SIG-M5 (cell line): ENCODE measurements at places on chromosomes 13 and 19.

GRCh38 chr13:110571896-110572777, 10.6 kb upstream of the RAB20 start:
- no peak for DNase-seq

GRCh38 chr13:67267136-67267535, 37.0 kb upstream of the PCDH9 start:
- DNase-seq, result no peak

DNA sequence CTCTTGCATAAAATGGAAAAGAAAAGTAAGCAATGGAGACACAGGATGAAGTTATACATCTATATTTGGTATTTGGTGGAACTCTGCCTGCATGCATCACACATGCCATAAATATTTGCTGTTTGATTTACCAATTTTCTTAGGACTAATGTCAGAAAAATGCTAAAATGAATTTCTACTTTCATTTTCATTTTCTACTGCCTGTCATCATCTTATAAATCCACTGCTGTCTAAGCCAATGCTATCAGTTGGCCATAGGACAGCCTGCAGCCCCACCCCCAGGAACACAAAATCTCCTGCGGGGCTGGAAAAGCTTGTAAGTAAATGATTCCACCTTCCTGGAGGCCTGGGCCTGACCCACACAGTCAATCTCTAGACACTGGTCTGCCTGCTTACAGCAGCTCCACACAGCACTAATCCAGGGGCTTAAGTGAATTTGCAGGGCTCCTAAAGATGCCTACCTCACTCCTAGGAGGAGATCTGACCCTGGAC, 122.0 kb downstream of the ENOX1 start:
- no peak for DNase-seq

- DNase-seq, result no peak
Observed at GRCh38 chr19:10408511-10409283, 5.4 kb upstream of the CDC37 start.

GRCh38 chr13:48411841-48412531, 927 bp downstream of the LPAR6 start:
- no peak for DNase-seq

GRCh38 chr19:48962849-48963165, 2.3 kb upstream of the FTL start:
- no peak for DNase-seq

GRCh38 chr13:44101347-44102083, 221.8 kb downstream of the LACC1 start:
- no peak for DNase-seq

- no peak for DNase-seq
Observed at GRCh38 chr19:10935371-10936059, 6.9 kb downstream of the TIMM29 start.

DNA sequence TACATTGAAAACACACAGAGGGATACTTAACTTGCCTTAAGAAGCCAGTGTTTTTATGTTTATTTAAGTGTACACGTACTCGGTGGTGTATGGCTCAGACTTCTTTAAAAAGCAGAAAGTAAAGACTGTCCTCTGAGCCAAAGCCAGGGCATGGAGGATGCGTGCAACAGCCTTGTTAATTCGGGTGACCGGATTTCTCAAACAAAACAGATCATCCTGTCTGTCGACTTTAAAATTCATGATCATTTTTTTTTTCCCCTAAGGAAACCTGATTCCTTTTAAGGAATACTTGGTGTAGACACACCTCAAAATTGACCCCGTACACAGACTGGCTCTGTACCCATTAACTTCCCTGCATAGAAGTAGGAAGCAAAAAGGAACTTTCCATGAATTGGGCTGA, 124.7 kb upstream of the RNF113B start:
- DNase-seq, result no peak

DNA sequence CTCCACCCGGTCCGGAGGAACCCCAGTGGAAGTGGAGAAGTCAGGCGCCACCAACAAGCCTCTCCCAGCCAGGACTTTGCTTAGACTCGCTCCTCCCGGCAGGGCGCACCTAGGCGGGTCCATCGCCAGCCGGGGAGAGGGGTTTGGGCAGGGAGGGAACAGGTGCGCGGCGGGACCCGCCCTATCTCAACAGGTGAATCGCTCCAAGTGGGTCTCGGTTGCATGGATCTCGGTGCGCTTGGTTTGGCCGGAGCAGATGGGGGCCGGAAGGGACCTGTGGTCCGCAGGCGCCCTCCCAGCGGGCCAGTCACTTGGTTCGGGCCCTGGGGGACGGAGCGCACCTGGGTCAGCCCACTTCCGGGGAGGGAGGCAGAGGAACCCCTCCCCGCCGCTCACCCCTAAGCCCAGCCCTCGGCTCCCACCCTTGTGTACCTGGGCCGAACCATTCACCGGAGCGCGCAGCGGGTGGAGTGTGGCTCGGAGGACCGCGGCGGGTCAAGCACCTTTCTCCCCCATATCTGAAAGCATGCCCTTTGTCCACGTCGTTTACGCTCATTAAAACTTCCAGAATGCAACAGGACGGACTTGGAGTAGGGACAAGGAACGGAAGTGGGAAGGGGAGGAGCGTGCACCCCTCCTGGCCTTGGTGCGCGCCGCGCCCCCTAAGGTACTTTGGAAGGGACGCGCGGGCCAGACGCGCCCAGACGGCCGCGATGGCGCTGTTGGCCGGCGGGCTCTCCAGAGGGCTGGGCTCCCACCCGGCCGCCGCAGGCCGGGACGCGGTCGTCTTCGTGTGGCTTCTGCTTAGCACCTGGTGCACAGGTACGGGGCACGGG, at the start of gene LSR:
LSR (plus strand) TSS at position 693 of the 836 bp plus-strand sequence; CDS start at position 714, 21 bp downstream.
- DNase-seq, result no peak

DNA sequence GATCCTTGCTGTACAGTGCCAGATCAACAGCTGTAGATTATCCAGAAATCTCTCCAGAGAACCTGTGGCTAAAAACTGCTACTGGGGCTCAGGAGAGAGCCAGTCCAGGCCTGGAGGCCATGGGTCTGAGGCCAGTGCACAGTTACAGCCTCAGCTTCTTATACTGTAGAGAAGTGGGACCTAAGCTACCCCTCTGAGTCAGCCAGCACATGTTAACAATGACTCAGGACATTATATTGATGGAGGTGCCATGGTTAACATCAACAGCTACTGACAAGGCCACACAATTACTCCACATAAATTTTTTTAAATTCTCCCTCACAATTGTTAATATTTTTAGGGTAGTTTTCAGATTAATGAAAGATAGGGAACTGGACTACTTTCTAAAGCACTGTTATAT, 138.5 kb downstream of the RBM26 start:
- DNase-seq, result no peak

- DNase-seq, result no peak
Observed at GRCh38 chr13:113734099-113734825, 24.8 kb upstream of the TMEM255B start.

- no peak for DNase-seq
Observed at GRCh38 chr13:91273675-91274074, 73.8 kb upstream of the MIR17HG start.

DNA sequence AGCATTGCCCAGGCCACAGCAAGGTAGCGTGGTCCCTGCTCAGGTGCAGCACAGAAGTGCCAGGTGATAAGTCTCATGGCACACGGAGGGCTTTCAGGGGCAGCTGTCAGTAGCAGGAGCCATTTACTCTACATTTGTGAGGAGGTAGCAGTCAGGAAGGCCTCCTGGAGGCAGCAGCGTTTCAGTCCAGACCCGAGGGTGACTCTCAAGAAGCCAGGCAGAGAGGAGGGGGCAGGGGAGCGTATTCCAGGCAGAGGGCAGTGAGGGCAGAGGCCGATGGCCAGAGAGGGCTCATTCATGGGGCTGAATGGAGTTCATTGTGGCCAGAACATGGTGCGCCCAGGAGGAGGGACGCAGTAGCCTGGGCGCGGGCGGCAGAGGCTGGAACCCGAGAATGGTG, 8.9 kb downstream of the PIAS4 start:
- DNase-seq, result no peak

DNA sequence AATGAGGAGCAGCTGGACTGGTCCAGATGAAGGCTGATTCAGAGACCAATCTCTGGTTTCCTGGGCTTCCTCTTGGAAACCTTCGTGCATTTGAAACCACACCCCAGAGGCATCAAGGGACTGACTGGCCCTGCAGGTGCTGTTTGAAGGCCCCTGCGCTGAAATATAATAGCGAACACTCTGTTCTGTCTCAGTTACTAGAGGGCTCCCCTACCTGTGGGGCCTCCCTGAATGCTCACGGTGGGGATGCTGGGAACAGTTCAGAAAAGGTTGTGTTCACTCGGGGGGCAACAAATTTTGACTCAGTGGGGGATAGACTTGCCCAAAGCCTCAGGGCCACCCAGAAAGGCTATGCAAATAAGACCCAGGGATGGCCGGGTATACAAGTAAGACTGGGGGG, 6.4 kb downstream of the CCDC8 start:
- no peak for DNase-seq

GRCh38 chr19:48466561-48467325, 2.4 kb upstream of the CYTH2 start:
- no peak for DNase-seq

DNA sequence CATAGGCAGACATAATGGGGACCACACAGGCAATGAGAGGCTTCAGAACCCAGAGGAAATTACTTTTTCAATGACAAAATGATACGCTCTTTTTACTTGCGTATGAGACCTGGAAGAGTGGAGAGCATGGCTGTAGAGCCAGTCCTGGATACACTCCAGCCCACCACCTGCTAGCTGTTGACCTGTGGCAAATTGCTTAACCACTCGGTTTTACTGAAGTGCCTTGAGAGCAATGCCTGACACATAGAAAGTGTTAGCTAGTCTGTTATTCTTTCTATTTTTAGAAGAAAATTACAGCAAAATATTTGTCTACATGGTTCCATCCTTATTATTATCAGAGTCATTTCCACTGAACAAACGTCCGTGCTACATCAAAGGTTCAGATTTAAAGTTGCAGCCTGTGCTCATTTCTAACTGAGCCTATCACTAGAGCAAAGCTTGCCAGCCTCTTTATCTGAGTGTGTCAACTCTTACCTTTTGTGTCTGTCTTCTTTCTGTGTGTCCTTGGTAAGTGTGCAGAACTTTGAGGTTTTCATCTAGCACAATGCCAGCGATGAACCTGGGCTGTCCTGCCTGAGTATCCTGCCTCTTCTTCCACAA, 9.6 kb upstream of the GPR183 start:
- no peak for DNase-seq

GRCh38 chr19:40932008-40932959, 50.3 kb upstream of the CYP2A7 start:
- DNase-seq, result no peak
